Right ventricle myocardium superior (tissue), 1 donor: ENCODE measurements at places on chromosomes 2 and 18.

GRCh38 chr2:66024391-66024790 lies 410.5 kb upstream of the MEIS1 start:
- DNase-seq: no peak

GRCh38 chr2:137800386-137800785 lies 163.9 kb upstream of the HNMT start:
- DNase-seq: no peak

- DNase-seq: no peak
Observed at GRCh38 chr2:36697424-36698066, 1.0 kb downstream of the VIT start.

DNA sequence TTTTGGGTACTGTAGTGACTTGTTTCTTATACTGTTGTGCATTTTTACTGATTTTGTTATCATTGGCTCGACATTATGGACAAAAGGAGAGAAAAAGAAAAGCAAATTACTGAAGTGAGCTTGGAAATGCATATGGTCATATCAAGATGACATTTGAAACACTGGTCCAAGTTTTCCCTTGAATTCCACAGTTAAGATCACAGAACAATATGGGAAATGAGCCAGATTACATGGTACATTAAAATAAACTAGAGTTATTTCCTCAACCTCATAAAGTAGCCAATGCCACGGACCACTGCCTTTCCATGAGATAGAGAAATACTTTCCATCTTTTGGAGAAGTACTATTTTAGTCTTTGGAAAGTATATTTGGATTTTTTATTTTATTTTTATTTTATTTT lies 62.0 kb upstream of the SGPP2 start:
- no peak for DNase-seq

DNA sequence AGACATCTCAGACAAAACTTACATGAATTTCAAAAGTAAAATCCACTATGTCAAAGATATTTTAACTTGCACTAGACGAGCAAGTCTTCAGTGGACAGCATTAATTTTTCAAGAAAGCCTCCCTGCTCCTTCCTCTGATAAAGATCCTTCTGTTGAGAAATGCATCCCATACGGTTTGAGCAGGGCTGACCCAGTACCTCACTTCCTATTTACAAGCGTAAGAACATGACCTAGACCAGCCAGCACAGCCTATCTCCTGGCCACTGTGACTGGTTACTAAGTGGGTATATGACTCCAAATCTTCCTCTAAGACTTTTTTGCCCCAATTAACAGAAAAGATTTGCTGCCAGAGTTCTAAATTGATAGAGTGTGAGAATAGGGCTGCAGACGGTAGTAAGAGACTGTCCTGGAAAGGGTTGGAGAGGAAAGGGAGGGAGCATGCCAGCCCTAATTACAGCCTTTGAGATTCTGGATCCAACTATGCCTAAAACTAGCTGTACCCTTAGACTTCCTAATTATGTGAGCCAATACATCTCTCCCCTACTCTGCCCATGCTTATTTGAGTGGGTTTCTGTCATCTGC lies 108.4 kb downstream of the PRELID3A start:
- no peak for DNase-seq

- no peak for DNase-seq
Observed at GRCh38 chr2:207353836-207354235, 175.9 kb upstream of the CREB1 start.
